ENCODE measurements at places on chromosomes 2 and 18.

- no peak for DNase-seq
Measured at GRCh38 chr2:143029141-143029540, 100.1 kb upstream of the ARHGAP15 start.

- no peak for DNase-seq
Measured at GRCh38 chr2:147639891-147640290, 204.9 kb upstream of the ACVR2A start.

DNA sequence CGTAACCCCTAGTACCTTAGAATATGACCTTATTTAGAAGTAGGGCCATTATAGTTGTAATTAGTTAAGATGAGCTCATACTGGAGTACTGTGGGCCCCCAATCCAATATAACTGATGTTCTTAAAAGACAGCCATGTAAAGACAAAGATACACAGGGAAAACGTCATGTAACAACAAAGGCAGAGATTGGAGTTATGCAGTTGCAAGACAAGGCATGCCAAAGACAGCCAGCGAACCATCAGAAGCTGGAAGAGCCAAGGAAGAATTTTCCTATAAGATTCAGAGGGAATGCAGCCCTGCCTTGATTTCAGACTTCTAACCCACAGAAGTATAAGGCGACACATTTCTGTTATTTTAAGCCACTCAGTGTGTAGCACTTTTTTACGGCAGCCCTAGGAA is 55.9 kb upstream of the TLK1 start:
- no peak for DNase-seq

DNA sequence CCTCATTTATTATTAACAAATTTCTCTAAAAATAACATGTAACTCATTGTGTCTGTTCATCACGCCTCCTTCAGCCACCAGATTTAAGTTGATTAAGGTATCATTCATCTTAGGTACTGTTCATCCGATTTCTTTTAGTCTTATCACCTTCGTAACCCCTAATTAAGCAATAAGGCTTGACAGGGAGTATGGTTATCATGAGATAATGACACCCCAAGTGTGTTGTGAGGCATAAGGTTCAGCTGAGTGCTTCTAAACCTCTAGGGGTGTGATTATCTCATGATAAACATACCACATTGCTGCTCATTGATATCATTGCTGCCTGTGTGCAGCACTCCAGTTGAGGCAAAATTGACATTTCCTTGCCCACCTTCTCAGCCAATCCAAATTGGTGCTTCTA is 158.9 kb upstream of the BOD1L2 start:
- no peak for DNase-seq

DNA sequence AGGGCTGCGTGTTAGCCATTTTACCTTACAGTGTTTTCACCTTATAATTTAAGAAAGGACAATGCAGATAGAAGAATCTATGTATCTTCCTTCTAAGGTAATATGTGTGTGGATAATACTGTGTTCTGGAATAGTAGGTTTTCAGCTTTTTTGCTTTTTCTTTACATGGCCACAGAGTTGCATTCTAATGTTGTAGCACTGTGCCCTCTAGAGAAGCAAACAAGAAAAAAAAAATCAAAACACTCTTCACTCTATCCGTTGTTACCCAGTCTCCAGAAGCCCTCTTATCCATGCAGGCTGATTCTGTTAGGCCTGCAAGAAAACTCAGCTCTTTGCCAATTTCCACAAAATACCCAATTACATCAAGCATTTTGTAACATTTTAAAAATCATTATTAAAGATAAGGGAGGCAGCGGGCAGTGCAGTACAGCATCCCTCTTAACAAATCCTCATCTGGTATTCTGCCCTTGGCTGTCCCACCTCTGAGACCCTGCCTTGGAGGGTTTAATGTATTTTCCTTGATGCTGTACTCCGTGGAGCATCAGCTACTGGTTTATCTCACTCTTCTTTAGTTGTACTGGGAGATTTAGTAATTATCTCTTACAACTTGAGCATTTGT is 41.8 kb downstream of the CDH7 start:
- DNase-seq = no peak

GRCh38 chr2:45929674-45930395 is 278.4 kb downstream of the PRKCE start:
- DNase-seq = no peak

DNA sequence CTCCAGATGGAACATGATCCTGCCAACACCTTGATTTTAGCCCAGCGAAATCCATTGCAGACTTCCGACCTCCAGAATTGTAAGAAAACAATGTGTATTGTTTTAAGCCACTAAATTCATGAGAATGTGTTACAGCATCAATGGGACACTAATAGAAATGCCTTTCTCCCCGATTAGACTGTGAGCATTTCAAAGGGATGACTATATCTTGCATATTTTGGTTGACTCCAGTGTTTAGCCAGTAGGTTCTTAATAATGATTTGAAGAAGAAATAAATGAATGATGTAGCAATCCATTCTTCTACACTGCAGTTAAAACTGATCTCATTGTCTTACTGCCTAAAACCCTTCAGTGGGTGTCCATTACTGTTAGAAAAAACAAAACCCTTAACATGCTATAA is 67.4 kb upstream of the ACVR1C start:
- DNase-seq = no peak

- no peak for DNase-seq
Measured at GRCh38 chr18:23648940-23649607, 13.6 kb downstream of the ANKRD29 start.

- DNase-seq = no peak
Measured at GRCh38 chr2:2848198-2848597, 517.1 kb upstream of the MYT1L start.

- DNase-seq = no peak
Measured at GRCh38 chr2:224890372-224890771, 151.9 kb downstream of the DOCK10 start.

GRCh38 chr2:20168727-20169696 is 55.9 kb downstream of the SDC1 start:
- DNase-seq = no peak

DNA sequence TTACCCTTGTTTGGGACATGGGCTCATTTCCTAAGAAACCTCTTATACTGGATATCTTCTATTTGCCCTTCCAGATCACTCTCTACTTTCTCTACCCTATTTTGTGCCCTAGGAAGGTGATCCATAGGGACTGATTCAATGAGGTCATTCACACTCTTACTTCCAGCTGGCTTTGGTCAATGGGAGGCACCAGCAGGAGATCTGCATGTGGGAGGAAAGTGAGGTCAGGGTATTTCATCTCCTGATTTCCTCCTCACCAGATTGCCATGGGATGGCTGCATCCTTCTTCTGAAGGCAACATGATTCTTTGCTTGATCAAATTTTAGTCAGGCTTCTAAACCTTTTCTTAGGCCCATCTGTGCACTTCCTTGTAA is 15.2 kb downstream of the M1AP start:
- DNase-seq = no peak

- no peak for DNase-seq
Measured at GRCh38 chr2:73007991-73008765, 63.3 kb downstream of the SFXN5 start.

- DNase-seq = no peak
Measured at GRCh38 chr18:39966275-39966674, 1988.8 kb upstream of the PIK3C3 start.

DNA sequence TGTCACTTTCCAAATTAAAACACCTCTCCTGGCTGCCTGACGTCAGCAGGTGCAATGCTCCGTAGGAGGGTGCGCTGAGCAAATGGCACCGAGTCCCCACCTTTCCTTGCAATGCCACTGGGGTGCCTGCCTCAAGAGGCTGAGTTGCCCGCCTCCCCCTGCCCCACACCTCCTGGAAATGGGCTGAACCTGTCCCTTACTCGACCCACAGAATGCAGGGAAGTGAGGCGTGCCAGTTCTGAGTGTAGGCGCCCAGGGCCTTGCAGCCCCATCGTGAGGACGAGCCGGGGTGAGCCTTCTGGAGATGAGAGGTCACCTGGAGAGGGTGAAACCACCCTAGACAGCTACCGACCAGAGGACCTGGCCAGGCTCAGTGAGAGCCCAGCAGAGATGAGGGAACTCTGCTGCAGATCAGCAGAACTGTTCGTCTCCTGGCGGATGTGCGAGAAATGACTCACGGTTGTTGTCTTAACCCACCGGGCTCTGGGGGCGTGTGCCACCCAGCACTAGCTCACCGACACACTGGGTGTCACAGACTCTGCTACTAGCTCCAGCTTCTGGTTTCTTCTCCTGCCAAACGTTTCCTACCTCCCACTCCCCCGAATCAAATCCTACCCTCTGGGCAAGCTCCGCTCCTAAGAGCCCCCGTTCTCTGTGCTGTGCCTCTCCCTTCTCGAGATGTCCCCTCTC is 168.7 kb upstream of the HDAC4 start:
- DNase-seq = no peak

GRCh38 chr2:127609031-127609751 is 36.8 kb upstream of the GPR17 start:
- no peak for DNase-seq

DNA sequence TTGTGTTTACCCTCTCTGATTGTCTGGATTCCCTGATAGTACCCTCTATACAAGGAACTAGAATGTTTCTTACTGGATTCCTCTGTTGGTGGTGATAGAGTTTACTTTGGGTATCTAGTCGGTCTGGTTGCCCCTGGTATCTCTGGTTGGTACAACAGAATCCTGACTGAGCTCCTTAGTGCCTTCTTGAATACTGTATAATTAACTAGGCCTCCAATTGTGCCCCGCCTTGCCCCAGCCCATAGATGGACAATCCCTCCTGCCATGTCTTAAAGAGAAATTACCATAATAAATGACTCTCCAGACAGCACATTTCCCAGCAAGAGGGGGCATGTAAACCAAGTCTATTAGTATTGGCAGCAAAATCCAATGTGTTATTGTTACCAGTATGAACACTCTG is 2.3 kb downstream of the SCN1A start:
- DNase-seq = no peak

DNA sequence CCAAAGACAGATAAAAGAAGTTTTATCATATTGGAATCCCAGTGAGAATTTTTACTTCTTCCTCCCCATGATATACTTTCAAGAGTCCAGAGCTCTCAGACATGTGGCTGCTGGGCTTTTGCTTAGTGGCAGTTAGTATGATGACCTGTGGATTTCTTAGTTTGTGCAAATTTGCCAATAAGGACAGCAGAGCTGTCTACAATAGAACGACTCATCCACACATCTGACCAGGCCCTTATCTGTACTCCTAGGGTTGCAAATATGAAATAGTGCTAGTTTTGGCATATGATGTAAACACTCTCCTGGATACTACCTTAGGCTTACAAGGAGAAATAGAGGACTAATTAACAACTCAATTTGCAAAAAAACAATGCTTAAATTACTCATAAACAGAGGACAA is 758.4 kb upstream of the TMEFF2 start:
- DNase-seq = no peak

DNA sequence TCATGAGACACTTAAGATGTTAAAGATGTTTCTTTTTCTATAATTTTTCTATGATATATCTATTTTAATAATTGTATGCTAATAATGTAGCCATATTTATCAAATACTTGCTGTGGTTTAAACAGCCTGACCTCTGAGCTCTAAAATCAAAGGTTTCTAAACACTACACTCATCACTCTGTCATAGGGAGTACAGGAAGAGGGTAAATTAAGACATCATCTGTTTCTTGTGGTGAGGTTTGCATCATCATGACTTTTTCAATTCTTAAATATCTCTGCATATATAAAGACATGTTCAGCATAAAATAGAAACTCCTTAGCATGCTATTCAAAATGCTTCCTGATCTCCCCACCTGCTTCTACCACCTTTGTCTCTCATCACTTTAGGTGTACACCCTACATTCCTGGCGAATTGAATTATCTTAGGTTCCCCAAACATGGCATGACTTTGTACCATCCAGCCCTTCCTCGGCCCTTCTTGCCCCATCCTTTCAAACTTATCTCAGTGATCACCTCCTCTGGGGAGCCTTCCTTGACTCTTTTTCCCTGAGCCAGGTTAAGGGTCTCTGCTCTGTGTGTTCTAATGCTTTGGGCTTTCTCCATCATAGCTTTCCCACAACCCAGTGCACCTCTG is 105.3 kb upstream of the TTN start:
- no peak for DNase-seq

- no peak for DNase-seq
Measured at GRCh38 chr2:45263147-45263546, 253.9 kb upstream of the SIX2 start.

- no peak for DNase-seq
Measured at GRCh38 chr18:79853303-79853992, 55.7 kb downstream of the KCNG2 start.

DNA sequence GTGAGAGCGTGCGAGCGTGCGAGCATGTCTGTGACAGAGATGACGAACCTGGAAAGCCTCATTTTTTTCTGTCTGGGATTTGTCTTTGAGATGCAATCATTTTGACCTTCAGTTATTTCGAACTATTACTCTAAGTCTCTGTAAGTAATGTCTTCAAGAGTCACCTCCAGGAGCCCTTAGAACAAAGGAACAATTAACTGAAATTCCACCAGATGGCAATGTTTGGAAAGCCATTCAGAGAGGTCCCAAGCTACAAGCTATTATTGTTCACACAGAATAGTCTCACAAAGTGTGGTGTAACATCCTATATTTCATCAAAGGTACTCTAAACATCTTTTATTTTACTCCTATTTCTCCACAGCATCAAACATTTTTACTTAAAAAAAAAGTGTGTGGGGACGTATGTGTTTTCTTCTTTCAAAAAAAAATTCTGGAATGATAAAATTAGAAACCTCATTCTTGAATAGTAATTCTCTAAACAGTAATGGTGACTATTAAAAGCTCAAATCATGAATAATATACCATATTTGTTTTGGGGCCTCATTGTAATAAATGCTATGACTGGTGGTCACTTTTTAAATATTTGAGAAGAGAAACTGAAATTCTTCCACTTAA is 35.1 kb upstream of the MAPRE2 start:
- no peak for DNase-seq

DNA sequence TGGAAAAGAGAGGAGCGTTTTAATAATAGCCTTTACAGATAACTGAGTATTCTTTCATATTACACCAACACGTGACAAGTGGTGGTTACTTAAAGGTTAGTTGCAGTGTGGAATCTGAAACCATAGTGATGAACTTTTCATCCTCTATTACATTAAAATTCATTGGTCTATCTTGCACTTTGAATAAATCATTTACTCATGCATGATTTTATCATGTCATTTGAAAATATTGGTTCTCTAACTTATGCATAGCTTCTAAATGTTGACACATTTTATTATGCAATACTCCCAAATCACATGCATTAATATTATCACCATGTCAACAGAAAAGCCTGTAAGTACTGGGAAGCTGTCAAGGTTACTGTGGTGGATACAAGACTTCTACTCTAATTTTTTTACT is 1432.2 kb downstream of the LRP1B start:
- no peak for DNase-seq
